ENCODE measurements at places on chromosomes 11 and 22. TPM values are rescaled to one million over a fixed set of nuclear protein-coding genes. Genes with fewer than 3 reads are reported as not detected.
A peak's percentile ranks its signal among the peaks of the same experiment; 100 is the strongest.

DNA sequence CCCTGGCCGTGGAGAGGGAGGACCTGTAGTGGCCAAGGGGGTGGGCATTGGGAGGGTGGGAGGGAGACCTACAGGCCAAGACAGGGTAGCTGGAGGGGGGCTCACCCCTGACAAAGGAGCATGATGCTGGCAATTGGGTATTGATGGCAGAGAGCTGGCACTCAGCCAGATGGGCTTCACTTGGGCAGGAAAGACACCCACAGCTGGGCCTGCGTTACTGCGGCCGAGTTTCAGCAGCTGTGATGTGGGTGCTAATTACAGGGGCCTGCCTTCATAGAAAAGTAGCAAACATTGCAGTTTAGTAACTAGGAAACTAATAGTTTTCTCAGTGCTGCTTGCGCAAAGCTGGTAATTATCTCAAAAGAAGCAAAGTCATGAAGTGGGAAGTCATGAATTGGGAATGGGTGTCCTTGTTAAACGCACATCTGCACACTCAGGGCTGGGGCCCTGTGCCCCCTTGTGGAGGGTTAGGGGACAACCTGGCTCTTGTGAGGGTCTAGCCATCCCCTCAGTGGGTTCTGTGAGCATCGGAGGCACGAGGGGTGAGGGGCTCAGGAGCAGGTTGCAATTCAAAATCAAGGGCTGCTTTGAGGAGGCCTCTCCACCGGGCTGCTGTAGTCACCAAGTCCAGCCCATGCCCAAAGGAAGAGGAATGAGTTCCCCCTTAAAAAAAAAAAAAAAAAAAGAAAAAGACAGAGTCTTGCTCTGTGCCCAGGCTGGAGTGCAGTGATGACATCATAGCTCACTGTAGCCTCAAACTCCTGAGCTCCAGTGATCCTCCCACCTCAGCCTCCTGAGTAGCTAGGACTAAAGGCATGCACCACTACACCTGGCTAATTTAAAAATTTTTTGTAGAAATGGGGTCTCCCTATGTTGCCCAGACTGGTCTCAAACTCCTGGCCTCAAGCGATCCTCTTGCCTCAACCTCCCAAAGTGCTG lies 24.4 kb upstream of the TXNRD2 start:
- H3K4me3 ChIP-seq = no peak overlapping the region
- no peak for DNase-seq
- H3K36me3 ChIP-seq = peaks cover 30% of the 10 kb centered on the region
- H3K27me3 ChIP-seq = no peaks in the 10 kb centered on the region

GRCh38 chr11:122742301-122743018 lies 86.9 kb downstream of the UBASH3B start:
- H3K4me3 ChIP-seq = no peak overlapping the region
- H3K36me3 ChIP-seq = no peaks in the 10 kb centered on the region
- H3K27ac ChIP-seq = no peak overlapping the region

DNA sequence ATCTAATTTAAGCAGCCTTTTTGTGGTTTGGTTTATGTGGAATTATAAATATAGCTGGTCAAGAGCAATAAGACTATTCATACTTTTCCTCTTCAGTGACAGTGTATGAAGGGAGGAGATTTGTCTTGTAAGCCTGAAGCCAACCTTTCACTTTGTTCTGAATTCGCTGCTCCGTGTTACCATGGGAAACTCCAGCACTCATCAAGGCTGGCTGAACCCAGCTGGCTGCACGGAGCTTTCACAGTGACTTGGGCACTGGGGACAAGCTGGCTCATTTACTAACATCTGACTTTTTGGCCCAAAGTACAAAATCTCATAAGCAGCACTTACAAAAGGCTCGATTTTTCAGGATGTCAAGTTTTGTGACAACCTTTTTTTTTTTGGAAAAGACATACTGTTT lies 120.4 kb upstream of the GRIA4 start:
- no peak for DNase-seq
- H3K27me3 ChIP-seq = no peaks in the 10 kb centered on the region
- H3K4me3 ChIP-seq = no peak overlapping the region
- no peaks in the 10 kb centered on the region for H3K36me3 ChIP-seq
- H3K4me1 ChIP-seq = no peaks in the 10 kb centered on the region
- no peak overlapping the region for H3K27ac ChIP-seq

DNA sequence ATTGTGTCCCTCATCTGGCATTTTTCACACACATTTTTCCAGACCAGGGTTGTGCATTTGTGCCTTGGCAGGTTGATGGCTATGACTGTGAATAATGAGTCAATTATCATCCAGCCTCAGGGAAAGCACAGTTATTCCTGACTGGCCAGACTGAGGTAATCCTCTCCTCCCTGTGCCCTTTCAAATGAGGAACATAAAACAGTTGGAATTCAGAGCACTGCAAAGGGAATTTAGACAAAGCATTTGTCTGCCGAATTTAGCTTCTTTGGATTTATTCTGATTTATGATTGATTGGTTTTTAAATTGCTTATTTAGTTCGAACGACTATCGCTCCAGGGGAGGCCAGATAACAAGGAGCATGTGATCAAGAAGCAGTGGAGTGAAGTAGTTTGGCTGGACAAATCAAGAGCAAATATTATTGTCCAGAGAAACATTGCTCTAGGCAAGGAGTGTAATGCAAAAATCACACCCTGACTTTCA lies 30.8 kb upstream of the RAG2 start:
- no peak for DNase-seq
- H3K4me3 ChIP-seq = no peak overlapping the region
- no peak overlapping the region for H3K27ac ChIP-seq
- H3K36me3 ChIP-seq = no peaks in the 10 kb centered on the region

- no peaks in the 10 kb centered on the region for H3K27me3 ChIP-seq
- H3K36me3 ChIP-seq = peaks cover 18% of the 10 kb centered on the region
- no peaks in the 10 kb centered on the region for H3K4me1 ChIP-seq
- H3K4me3 ChIP-seq = no peak overlapping the region
Measured at GRCh38 chr11:70292166-70292565, 21.7 kb downstream of the PPFIA1 start.

- no peak overlapping the region for H3K4me3 ChIP-seq
- peak overlapping the region; percentile 35 for H3K27ac ChIP-seq
- no peak for DNase-seq
- H3K27me3 ChIP-seq = no peaks in the 10 kb centered on the region
- H3K4me1 ChIP-seq = peaks cover 70% of the 10 kb centered on the region
- H3K36me3 ChIP-seq = peaks cover 7% of the 10 kb centered on the region
Measured at GRCh38 chr11:10601837-10602236, 33.4 kb upstream of the LYVE1 start.

GRCh38 chr22:32226326-32227104 lies 21.6 kb upstream of the RFPL2 start:
- H3K4me3 ChIP-seq = no peak overlapping the region
- no peaks in the 10 kb centered on the region for H3K4me1 ChIP-seq
- no peaks in the 10 kb centered on the region for H3K36me3 ChIP-seq
- DNase-seq = no peak
- no peak overlapping the region for H3K27ac ChIP-seq
- no peaks in the 10 kb centered on the region for H3K27me3 ChIP-seq

- DNase-seq = no peak
- H3K27ac ChIP-seq = no peak overlapping the region
- H3K27me3 ChIP-seq = no peaks in the 10 kb centered on the region
- H3K36me3 ChIP-seq = no peaks in the 10 kb centered on the region
Measured at GRCh38 chr22:22872722-22873708, 14.6 kb upstream of the IGLL5 start.

DNA sequence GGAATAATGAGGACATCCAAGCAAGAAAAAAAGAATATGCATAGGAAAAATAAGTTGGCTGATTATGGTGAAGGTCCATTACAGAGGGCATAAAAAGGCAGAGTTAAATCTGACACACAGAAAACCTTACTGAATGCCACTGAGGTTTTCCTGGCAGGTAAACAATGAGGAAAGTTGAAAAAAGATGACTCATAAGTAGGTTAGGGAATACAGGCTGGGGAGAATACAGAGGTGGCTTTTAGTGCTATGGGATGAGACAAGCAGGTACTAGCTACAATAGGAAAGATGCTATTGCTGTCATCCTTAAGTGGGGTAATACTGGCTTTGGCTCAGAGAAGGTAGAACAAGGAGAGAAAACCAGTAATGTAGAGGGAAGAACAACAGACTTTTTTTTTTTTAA lies 44.7 kb downstream of the CSTF3 start:
- H3K27me3 ChIP-seq = no peaks in the 10 kb centered on the region
- no peak overlapping the region for H3K4me3 ChIP-seq
- no peak overlapping the region for H3K27ac ChIP-seq
- H3K36me3 ChIP-seq = no peaks in the 10 kb centered on the region
- no peak for DNase-seq

Gene OR10A4
- not detected for total RNA-seq

Gene CFAP300
- total RNA-seq = not detected

Measured in B cell (primary cell).